ENCODE measurements at places on chromosomes 1 and 21.

GRCh38 chr1:172397221-172397620, 23.3 kb upstream of the C1orf105 start:
- no peak for DNase-seq

GRCh38 chr1:51329443-51330325, 678 bp downstream of the TTC39A start:
- no peak for DNase-seq

- DNase-seq = no peak
Measured at GRCh38 chr21:19031953-19032352, 628.4 kb upstream of the TMPRSS15 start.

- DNase-seq = no peak
Measured at GRCh38 chr1:91564888-91565701, 64.4 kb downstream of the CDC7 start.

DNA sequence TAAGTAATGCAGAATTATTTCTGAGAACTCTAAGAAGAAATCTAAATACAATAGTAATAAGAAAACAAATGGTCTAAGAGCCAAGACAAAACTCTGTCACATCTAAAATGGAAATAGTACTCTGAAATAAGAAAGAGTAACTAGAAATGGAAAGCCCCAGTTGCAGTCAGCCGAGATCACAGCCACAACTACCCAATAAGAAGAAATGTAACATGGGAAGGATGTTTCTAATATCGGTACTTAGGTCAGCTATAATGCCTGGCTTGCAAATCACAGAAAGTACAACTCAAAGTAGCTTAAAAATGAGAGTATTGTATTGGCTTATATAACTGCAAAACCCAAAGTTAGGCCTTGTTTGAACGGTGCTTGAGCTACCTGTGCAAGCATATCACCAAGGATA, 58.6 kb upstream of the USP25 start:
- no peak for DNase-seq

- DNase-seq = no peak
Measured at GRCh38 chr21:38913120-38913892, 107.6 kb downstream of the ETS2 start.
